Hematopoietic multipotent progenitor cell (in vitro differentiated cells): ENCODE measurements at places on chromosomes 5 and 9.

DNA sequence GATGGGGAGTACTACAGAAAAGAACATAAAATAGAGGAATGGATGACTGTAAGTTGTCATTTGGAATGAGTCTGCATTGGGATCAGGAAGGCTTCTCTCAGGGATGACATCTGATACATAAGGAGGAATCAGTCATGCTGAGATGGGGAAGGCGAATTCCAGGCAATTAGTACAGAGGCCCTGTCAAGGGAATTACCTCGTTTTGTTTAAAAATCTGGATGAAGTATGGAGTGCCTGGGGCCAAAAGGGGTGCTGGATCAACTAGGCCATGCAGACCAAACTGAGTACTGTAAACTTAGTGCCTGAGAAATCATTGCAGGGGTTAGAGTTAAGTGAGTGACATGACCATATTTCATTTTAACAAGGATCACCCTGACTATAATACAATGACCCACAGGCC, 30.5 kb downstream of the JAKMIP2 start:
- no peak for DNase-seq

DNA sequence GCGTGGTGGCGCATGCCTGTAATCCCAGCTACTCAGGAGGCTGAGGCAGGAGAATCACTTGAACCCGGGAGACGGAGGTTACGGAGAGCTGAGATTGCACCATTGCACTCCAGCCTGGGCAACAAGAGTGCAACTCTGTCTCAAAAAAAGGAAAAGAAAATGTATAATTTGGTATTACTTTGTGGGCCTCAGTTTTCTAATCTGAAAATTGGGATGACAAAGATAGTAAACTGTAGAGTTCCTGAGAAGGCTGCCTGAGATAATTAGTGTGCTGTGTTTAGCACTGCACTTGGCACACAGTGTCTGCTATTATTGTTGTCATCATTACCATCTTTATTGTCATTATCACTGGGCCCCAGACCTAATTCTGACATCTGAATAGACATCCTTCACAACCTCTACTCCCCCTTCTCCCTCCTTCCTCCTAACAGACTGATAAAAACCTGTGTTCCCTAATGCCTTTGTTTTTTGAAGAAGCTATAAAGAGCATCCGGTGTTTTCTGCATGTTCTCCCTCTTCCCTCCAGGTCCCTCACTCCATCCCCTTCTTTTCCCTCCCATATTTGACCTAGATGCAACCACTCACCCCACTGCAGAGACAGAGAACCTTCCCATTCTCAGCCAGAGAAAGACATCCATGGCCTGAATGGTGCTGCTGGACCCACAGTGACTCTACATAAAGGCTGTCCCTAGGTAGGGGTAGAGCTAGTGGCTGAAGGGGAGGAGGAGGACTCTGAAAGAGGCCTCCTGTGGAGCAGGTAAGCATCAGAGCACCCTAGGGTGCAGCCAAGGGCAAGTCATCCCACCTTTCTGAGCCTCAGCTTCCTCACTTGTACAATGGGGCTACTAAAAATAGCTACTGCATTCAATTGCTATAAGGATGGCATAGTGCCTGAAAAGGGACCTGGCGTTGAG, 15.7 kb upstream of the CYSTM1 start:
- no peak for DNase-seq

DNA sequence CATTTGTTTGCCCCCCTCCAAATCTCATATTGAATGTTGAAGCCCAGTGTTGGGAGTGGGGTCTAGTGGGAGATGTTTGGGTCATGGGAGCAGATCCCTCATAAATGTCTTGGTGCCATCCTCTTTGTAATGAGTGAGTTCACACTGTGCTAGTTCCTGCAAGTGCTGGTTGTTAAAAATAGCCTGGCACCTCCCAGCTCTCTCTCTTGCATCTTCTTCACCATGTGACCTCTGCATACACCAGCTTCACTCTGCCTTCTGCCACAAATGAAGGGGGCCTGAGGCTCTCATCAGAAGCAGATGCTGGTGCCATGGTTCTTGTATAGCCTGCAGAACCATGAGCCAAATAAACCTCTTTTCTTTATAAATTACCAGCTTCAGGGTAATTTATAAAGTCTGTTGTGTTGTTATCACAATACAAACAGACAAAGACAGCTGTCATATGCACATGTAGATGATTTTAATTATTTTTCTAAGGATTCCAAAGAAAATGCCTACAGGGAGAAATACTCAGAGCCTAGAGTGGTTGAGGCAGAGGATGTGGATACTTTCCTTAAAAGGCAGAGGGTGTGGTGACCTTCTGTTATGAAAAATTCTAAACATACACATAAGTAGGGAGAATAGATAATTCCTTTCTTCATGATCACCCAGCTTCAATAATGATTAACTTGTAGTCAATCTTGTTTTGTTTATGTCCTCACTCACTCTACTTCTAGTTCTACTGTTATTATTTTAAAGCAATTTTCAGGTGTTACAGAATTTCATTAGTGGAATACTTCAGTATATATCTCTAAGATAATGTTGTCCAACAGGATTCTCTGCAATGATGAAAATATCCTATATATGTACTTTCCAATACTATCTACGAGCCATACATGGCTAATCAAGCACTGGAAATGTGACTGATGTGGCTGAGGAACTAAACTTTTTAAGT, 75.1 kb upstream of the RANBP6 start:
- no peak for DNase-seq

GRCh38 chr9:70106571-70106970, 62.9 kb downstream of the MAMDC2 start:
- DNase-seq: no peak

DNA sequence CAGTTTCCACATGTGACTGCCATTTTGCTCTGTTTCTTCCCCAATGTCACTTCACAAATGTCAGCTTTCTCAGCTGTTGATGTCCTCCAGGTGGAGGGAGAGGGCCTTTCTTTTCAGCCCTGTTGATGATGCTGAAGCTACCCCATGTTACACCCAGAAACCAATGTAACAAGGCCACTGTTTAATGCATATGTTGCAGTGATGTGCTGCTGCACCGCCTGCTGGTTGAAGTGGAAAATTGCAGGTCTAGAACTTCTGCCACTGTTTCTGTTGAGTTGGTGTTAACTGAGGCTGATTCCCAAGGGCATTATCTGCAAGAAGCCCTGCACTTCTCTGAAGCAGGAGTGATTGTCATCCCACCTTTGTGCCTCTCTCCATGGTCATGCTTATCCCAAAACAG, 428.4 kb downstream of the KDM4C start:
- no peak for DNase-seq

- DNase-seq: no peak
Observed at GRCh38 chr5:143131972-143132371, 271.5 kb downstream of the NR3C1 start.

DNA sequence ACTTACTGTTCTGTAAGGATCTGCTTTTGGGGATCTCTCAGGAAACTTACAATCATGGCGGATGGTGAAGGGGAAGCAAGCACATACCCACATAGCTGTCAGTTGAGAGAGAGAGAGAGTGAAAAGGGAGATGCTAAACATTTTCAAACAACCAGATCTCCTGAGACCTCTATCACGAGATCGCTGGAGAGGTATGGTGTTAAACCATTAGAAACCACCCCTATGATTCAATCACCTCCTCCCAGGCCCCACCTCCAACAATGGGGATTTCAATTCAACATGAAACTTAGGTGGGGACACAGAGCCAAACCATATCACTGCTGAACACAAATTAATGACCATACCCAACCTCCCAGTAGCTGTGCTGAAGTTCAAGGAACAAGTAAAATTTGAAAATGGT, 48.2 kb upstream of the PRDM9 start:
- no peak for DNase-seq

GRCh38 chr5:111143910-111144309, 51.8 kb downstream of the WDR36 start:
- DNase-seq: no peak

GRCh38 chr5:158224253-158224652, 365.3 kb upstream of the CLINT1 start:
- DNase-seq: no peak

- DNase-seq: no peak
Observed at GRCh38 chr5:89582768-89583339, 699.9 kb upstream of the MEF2C start.

DNA sequence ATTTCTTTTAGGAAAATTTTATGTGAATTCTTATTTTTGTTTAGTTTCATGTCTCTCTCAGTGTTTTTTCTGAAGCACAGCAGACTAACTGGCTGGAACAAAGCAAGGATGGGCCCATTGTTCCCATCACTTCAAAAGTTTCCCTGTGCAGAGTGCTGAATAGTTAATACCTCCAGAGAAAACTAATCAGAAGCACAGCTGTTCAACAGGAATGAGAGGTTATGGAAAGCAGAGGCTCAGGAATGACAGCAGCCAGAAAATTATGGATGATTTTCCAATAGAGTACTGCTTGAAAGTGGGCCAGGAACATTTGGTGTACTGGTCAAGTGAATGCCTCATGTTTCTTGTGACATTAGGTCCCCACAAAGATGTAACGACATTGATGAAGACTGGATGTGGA, 173.0 kb upstream of the TARS1 start:
- no peak for DNase-seq

GRCh38 chr9:121542025-121542424, 42.4 kb upstream of the GGTA1 start:
- no peak for DNase-seq

- DNase-seq: no peak
Observed at GRCh38 chr9:75490326-75490725, 400.1 kb upstream of the PCSK5 start.
